Fibroblast of skin of scalp (primary cell): ENCODE measurements at places on chromosomes 11 and 22.

DNA sequence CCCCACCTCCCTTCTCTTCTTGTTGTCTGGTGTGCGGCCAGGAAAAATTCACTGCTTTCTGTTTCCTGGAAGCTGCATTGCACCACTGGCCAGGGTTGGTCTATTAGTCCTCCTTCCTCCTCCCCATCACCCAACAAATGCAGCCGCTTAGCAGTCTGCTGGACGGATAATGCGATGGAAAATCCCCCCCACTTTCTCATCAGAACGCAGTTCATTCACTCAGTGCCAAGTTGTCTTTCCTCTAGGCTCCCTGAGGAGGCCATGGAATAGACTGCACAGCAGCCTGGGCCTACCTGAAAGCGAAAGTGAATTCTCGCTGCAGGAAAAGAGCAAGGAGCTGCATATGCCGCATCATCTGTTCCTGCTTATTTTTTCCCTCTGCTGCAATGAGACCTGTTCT lies 513.6 kb downstream of the METTL15 start:
- peak; percentile 64 for DNase-seq

DNA sequence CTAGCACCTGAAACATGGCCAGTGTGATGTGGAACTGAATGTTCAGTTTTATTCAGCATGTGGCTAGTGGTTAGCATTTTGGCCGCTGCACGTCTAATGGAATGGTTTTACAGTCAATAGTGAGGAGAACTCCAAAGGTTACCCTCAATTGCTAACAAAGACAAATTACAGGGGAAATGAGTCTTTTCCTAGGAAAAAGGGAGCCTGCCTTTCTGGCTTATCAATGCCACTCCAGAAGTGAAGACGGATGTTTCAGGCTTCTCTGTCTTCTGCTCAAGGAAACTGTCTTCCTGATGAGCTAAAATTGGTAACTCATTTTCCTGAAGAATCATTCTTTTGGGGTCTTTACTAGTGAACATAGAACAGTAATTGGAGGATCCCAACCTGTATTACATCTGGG lies 84.3 kb upstream of the CRTAM start:
- DNase-seq: no peak

GRCh38 chr11:129637983-129638776 lies 177.5 kb upstream of the TMEM45B start:
- DNase-seq: no peak

DNA sequence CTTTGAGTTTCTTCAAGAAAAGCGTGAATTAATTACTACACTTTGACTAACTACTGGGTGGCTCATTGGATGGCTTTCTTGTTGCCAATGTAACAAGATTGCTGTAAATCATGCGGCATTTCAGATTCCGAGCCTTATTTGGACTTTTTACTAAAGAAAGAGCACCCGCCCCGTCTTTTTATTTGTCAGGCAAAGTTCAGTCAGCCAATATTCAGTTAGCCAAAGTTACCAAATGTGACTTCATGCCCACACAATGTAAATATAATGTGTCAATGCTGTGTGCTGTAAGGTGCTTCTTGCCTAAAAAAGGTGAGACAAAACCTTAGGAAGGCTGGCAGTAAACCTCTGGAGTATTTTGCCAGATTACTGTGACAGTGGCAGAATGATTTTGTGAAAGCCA lies 14.8 kb downstream of the FLI1 start:
- no peak for DNase-seq

DNA sequence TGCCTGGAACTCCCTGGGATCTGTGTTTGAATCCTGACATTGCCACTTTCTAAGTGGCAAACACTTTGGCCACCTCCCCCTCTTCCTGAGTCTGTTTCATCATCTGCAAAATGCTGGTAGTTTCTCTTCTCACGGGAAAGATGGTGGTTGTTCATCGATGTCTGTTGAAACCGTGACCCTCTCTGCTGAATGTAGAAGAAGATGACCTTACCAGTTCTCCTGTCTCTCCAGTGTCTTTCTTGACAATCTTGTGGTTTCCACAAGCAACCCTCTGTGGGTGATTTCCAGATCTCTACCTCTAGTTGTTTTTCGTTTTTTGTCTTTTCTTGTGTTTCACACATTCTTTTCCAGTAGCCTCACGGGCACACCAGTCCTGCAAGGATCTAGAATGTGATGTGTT lies 27.5 kb downstream of the ZBTB16 start:
- no peak for DNase-seq

DNA sequence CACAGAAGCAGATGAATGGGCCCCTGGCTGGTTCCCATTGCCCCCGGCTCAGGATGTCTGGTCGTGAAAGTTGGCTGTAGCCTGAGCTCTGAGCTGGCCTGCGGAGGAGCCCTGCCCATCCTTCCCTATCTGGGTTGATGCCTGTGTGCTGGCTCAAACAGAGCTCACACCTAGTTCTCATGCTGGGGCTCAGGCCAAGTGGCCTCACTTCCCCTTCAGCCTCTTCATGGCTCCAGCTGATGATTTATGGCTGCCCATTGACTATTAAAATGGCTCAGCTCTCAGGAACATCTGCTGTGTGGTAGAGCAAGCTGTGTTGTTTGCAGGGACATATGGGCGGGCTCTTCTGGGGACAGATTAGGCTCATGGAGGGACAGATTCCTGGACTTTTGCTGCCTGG lies 64.7 kb downstream of the ADAMTS15 start:
- no peak for DNase-seq

GRCh38 chr11:77726524-77726923 lies 88.9 kb upstream of the CLNS1A start:
- no peak for DNase-seq

- DNase-seq: no peak
These were observed 128.4 kb downstream of the OPCML start for GRCh38 chr11:133403900-133404299.

- no peak for DNase-seq
These were observed 876 bp downstream of the NFRKB start for GRCh38 chr11:129894278-129895125.

DNA sequence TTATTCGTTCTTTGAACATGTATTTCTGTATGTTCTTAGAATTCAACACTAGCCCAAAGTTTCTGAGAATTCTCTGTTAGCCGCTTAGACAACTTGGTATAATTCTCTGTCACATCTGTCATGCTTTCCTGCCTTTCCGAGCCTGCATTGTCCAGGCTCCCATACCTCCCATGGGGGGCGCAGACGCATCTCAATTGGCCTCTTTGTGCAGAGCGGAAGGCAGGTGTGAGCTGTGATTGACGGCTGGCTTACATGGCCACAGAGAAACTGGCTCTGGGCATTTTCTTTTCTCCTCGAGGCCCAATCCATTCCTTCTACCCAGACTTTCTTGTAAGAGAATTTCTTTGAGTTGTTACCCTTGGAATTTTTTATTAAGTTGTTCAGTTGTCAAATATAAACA lies 132.7 kb upstream of the SESN3 start:
- DNase-seq: no peak

DNA sequence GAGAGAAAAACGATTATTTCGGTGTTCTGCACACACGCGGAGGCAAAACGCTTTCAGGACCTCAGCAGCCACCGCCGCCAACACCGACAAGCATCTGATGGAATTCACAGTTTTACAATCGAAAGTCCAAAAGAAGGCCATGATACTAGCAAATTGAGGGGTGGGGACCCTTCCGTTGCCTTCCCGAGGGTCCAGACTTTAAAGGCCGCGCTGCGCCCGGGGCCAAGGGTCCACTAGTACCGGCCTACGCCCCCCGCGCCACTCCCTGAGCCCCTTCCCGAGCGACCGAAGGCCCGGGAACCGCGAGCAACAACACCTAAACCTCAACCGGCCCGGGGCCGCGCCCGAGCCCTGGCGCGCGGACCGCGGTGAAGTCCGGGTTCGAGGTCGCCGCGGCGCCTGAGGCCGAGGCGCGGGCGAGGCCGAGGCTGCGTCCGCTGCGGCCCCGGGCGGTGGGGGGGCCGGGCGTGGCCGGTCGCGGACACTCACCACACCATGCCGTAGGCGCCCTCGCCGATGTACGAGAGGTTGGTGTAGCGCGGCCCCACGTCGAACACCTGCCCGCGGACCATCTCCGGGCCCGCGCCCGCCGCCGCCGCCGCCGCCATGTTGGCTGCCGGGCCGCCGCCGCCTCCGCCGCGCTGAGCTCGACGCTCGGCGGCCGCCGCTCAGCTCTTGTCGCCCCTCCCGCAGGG lies 465 bp downstream of the MAPK1 start:
- no peak for DNase-seq

GRCh38 chr11:12853652-12854296 lies 155.3 kb upstream of the RASSF10 start:
- no peak for DNase-seq

GRCh38 chr11:19793326-19793725 lies 80.7 kb downstream of the NAV2 start:
- DNase-seq: no peak

GRCh38 chr11:10303558-10304363 lies 1.1 kb upstream of the ADM start:
- DNase-seq: peak; percentile 92

DNA sequence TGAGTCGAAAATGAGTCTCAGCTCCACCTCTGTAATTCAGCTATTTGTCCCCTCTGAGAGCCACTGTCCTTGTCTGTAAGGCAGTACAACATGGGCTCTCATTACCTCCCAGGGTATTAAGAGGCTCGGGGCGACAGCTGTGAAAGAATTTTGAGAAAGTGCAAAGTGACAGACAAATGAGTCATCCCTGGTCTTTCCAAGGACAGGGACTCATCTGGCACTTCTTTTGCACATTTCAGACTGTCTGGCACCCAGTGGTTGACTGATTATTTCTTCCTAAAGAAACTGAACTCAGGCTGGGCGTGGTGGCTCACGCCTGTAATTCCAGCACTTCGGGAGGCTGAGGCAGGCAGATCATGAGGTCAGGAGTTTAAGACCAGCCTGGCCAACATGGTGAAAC lies 62.1 kb upstream of the ARFGAP3 start:
- DNase-seq: peak; percentile 80

DNA sequence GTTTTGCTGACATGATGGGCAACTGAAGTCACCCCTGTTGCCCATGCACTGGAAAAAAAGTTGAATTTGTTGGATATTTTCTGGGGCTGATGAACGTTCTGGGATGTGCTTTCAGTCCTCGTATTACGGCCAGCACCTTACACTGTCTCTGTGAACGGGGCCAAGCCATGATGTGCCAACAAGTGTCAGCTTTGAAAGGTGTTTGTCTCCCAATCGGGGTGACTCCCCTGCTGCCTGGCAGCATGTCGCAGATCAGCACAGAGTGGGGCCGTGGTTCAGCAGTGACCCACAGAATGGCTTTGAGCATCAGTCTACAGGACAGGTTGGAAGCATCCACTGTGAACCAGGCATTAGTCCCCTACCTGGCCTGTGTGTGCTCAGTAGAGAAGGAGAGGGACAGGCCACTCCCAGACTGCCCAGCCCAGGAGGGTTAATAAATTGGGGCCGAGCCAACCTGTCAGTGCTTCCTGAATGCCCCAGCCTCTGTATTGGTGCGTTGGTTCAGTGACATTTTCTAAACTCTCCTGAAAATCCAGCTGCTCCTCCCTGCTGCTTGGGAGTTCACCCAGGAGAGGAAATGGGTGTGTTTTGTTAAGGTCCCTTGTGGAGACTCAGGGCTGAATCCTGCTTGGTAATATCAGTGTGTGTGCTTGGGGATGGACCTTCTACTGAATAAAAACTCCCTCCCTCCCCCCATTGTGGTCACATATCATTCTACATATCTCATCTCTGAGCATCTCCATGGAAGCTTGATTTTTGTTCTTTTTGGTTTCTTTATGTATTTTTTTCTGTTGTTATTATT lies 50.7 kb upstream of the TTC12 start:
- DNase-seq: peak; percentile 26

DNA sequence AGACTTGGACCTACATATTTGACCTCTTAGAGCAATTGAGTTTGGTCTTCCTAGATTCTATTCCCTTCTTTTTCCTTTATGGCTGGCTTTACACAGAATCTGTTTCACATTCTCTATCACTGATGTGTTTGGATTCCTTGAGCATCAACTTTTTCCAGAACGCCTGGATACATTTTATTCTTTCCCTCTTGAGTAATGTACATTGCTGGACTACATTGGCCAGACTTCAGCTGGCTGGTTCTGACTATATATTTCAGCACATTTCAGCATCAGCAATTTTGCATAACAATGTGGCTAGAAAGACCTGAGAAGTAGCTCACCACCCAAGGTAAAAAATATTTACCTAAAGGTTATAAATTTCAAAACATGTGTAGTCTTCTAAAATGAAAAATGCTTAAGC lies 2198.2 kb upstream of the RAG2 start:
- DNase-seq: no peak

- peak; percentile 89 for DNase-seq
These were observed 113.8 kb downstream of the RBFOX2 start for GRCh38 chr22:35914665-35915476.

DNA sequence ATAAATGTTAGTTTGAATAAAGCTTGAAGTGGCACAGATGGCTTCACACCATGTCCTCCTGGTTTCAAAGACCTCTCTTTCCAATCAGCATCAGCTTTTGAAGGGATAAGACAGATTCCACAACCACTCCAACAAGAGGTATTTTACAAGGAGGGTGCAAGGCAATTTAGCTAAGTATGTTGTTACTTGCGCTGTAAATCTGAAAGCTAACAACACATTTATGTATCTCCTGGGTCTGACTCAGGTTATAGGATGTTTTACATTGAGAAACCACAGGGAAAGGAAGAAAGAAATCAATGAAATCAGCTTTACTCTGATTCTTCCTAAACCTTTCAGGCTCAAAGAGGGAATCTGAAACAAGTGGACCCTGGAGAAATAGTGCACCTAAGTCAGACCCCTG lies 12.1 kb downstream of the CWC15 start:
- DNase-seq: no peak

DNA sequence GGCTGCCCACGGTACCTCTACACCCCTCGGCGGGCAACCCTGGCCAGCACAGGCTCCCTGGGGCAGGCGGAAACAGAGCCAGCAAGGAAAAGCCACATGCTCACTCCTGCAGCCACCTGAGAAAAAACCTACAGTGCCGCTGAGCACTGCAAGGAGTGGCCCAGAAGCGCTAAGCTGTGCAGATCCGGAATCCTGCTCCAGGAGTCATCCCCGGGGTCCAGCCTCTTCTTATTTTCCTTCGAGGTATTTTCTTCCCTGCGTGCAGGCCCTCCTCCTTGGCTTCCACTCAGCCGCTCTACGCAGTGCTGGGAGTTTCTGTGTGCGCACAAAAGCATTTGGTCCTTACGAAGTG lies 81.0 kb downstream of the TRMU start:
- no peak for DNase-seq

- DNase-seq: no peak
These were observed 21.5 kb downstream of the POLR3H start for GRCh38 chr22:41522813-41523212.

- no peak for DNase-seq
These were observed 292.5 kb downstream of the BRD1 start for GRCh38 chr22:49535126-49535525.

- DNase-seq: no peak
These were observed 536.5 kb downstream of the BRD1 start for GRCh38 chr22:49291169-49291568.

- DNase-seq: no peak
These were observed 6.7 kb downstream of the BRD1 start for GRCh38 chr22:49820984-49821383.
